GOT3 (cell line): ENCODE measurements at places on chromosomes 4 and X.

GRCh38 chr4:41820473-41820872 lies 71.9 kb upstream of the PHOX2B start:
- DNase-seq: no peak

- DNase-seq: no peak
Observed at GRCh38 chrX:118074196-118074595, 42.4 kb downstream of the KLHL13 start.

DNA sequence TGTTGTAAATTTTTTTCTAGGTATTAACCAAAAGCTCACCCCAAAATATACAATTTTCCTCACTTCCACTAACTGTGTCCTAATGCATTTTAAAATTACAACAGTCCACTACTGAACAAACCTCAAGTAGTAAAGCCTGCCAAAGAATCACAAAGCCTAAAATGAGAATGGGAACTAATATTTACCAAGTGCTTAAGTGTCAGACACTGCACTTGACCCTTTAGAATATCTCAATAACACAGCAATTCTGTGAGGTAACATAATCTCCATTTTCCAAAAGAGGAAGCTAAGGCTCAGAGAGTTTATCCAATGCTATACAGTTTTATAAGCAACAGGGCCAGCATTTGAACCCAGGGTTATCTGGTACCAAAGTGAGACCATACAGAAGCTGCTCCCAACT lies 4.9 kb downstream of the SLC9A7 start:
- DNase-seq: no peak

GRCh38 chrX:106144755-106145639 lies 23.1 kb upstream of the PWWP3B start:
- no peak for DNase-seq

DNA sequence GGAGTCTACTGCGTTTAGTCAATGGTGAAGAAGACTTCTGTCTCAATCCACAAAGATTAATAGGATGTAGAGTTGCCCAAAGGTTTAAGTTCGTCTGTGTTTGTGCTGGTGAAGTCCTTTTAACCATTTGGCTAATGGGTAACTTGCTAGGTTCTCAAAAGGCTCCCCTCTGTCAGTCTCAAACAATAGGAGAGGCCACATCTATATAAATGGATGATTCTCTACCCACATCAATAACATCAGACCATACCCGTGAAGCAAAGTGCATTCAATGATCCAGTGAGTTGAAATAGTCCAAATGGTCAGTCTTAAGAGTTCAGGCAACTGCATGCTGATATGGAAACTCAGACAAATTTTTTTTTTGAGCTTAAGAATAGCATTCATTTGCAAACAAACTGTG lies 28.1 kb downstream of the RS1 start:
- DNase-seq: no peak

DNA sequence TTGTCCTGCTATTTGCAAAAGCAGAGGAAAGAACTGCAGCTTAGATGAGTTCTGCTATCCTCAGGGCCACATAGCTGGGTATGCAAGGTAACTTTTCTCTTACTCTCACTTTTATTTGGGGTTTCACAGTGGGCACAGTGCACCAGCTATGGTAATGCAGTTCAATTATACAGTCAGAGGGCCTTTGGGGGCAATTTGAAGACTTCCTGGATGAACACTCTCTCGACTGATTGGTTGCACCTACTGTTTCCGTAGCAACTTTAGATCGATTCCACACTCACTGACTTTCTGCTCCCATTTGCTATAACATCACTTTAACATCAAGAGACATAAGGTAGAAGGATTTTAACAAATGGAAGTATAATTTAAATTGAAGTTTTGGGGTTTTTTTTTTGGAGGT lies 128.6 kb downstream of the SLC39A8 start:
- no peak for DNase-seq

GRCh38 chr4:3374011-3374645 lies 67.6 kb upstream of the HGFAC start:
- no peak for DNase-seq

DNA sequence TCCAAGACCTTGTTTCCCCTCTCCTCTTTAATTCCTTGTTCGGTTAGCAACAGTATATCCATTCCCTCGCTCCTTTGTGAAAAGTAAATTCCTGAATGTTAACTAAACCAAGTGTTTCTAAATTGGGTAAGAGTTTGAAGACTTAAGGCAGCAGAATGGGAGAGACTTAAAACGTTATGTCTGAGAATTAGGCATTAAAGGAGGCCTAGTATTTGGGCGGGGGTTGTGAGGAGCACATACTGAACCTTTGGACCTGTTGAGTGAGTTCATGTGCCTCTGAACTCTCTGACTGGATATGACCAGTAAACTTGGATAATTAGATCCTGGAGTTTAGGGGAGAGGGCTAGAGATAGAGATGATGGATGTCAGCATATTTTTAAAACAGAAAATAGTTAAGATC lies 1.2 kb downstream of the MSMO1 start:
- no peak for DNase-seq

DNA sequence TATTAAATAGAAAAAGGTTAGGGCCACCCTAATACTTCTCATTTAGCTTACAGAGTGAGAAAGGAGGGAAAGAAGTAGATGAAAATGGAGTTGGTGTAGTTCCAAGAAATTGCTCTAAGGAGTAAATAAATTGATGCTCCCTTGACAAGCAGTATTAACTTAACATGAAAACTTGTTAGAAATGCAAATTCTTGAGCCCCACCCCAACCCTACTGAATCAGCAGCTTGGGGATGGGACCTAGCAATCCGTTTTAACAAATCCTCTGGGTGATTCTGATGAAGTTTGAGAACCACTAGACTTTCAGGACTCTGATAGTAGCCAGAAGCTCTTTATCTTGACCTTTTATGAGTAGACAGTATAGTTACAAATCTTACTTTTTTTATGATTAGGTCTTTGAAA lies 74.8 kb downstream of the STIM2 start:
- no peak for DNase-seq

GRCh38 chrX:9612146-9612505 lies 147.3 kb downstream of the TBL1X start:
- DNase-seq: no peak

DNA sequence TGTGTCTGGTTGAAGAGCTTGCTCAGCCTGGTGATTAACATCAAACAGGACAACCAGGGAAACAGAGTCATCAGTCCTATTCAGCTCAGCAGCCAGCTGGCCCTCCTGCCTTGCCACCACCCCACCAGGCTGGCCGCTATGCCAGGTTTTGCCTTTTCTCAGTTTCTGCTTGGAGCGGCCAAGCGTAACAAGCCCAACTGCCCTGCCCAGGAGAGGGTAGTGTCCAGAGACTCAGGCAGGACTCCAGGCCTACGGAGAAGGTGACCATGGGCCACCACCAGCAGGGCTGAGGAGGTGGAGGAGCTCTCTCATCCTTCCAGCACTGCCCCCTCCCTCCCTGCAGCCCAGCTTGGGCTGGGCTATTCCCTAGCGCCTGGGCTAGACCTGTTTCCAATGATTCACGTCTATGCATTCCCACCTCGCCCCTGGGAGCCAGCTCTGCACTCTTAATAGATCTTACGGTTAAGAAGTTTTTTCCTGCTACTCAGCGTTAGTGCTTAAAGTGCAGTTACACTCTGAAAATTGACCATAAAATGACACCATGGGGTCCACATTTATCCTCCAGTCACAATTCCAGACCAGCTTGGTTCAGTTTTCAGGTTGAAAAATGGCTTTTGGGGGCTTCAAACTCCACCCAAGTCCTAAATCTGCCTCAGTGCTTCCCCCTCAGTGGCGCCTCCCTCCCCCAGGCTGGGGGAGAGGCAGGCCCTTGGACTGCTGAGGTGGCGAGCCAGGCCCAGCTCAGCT lies 124.0 kb upstream of the PJA1 start:
- no peak for DNase-seq

- DNase-seq: no peak
Observed at GRCh38 chr4:11698846-11699590, 270.3 kb upstream of the HS3ST1 start.

GRCh38 chrX:78106651-78106986 lies 2.6 kb downstream of the PGK1 start:
- no peak for DNase-seq

- no peak for DNase-seq
Observed at GRCh38 chr4:153909672-153910071, 120.8 kb upstream of the SFRP2 start.

- DNase-seq: no peak
Observed at GRCh38 chrX:136336623-136337022, 35.9 kb downstream of the ADGRG4 start.

GRCh38 chrX:146154191-146154590 lies 336.6 kb downstream of the SLITRK2 start:
- DNase-seq: no peak

DNA sequence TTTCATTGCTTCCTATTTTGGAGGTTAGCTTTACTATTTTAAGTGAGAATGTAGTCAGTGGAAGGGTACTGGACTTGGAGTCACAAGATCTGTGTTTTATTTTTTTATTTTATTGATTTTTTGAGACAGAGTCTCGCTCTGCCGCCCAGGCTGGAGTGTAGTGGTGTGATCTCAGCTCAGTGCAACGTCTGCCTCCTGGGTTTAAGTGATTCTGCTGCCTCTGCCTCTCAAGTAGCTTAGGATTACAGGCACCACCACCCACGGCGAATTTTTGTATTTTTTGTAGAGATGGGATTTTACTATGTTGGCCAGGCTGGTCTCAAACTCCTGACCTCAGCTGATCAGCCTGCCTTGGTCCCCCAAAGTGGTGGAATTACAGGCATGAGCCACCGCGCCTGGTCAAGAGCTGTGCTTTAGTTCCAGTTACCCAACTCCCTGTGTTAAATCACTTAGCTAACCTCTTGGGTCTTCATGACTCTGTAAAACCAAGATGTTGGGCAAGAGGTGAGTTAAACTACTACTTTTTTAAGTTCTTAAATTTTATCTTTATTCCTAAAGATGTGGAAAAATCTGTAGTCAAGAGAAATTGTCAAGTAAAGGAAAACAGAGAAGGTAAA lies 11.2 kb downstream of the USP9X start:
- no peak for DNase-seq

GRCh38 chr4:143163614-143164013 lies 21.1 kb upstream of the USP38 start:
- no peak for DNase-seq

GRCh38 chr4:91769912-91770311 lies 533.9 kb upstream of the GRID2 start:
- DNase-seq: no peak

DNA sequence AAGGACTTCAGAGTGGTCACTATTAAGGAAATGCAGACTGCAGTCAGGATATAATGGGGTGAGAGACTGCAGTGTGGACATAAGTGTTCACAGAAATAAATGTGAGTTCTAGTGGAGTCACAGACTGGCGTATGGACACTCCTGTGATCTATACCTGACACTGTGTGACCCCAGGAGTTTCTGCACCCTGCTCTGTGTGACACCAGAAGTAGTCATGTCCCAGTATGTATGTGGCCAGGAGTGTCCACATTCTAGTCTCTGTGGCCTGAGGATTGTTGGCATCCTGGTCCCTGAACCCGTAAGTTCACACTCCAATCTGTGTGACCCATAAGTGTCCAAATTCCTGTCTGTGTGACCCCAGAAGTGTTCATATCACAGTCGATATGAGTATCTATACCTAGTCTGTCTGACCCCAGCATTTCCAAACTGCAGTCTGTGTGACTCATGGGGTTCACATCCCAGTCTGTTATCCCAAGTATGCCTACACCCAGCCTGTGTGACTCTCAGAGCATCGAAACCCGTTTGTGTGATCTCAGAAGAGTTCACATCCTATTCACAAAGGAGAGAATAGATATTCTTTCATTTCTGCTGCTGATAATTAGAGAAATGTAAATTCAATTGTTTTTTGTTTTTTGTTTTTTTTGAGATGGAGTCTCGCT lies 16.3 kb downstream of the WDR13 start:
- DNase-seq: no peak

GRCh38 chr4:47974566-47974965 lies 41.9 kb downstream of the CNGA1 start:
- DNase-seq: no peak

GRCh38 chrX:17292111-17292527 lies 82.9 kb upstream of the NHS start:
- DNase-seq: no peak

DNA sequence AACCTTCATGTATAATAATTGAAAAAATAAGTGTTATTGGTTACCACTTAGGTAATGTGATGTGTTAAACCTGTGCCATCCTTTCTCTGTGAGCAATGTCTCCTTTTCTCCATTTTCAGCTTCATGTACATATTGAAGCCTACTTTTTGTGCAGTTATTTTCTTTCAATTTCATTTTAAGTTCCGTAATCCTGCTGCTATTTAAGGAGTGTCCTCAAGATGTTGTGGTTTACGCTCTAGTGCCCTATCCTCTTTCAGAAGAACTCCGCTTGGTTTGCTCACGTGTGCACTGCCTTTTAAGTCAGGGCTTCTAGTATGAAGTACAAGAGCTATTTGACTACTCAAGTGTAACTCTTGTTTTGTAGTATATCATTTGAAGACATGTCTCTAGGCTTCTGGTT lies 2253.2 kb upstream of the TENM3 start:
- no peak for DNase-seq

DNA sequence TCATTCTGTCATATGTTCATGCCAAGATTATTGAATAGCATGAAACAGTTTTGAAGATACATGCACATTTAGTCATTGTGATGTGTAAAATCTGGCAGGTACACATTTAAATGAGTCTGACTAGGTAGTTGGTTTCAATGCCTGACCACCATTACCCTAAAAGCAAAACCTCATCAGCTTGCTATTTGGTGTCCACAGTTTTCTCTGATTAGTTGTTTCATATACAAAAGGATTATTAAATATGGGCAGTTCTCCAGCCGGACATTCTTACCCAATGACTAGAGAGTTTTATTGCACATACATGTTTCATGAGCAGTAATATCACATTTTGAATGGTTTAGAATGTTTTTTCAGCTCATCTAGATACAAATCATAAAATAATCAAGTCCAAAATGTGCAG lies 23.7 kb downstream of the DCHS2 start:
- DNase-seq: no peak

DNA sequence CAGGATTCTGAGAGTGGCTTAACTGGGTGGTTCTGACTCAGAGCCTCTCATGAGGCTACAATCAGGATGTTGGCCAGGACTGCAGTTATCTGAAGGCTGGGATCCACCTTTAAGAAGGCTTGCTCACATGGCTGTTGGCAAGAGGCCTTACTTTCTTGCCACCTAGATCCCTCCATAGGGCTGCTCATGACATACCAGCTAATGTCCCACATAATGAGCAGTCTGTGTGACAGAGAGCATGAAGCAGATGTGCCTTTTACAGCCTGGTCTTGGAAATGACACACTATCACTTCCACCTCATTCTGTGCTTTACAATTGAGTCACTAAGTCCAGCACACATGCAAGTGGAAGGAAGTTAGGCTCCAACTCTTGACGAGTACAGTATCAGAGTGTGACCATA lies 4.3 kb upstream of the RBM3 start:
- no peak for DNase-seq
